ENCODE measurements at places on chromosomes 2 and 18.
A peak's percentile ranks its signal among the peaks of the same experiment; 100 is the strongest.

DNA sequence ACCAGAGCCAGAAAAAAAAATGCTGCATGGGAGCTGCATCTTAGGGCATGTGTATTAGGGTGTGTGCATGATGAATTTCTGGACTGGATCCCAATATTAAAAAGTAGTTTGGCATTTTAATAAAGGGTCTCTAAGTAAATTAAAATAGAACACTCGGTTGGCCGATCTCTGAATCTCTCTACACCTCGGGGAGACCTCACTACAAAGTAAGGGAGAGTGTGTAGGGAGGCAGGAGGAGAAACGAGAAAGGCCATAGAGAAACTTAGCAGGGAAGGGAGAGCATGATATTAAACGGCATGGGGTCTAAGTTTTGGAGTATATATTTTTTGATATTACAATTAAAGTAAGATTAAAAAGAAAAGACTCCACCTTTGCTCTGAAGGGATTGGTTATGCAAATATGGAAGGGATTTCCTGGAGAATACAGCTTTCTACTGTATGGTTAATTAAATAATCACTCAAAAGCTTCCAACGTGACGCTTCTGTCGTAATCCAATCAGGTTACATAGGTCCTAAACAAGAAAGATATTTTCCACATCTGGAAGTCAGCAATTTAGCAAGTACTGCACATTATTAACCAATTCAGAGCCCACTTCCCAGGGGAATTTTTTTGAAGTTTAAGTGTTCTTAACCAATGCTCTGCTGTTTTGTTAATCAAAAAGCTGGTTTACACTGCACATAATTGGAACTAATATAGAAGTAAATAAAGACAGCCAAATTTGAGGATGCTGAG is 1.0 kb upstream of the ZEB2 start:
- no peak for DNase-seq

DNA sequence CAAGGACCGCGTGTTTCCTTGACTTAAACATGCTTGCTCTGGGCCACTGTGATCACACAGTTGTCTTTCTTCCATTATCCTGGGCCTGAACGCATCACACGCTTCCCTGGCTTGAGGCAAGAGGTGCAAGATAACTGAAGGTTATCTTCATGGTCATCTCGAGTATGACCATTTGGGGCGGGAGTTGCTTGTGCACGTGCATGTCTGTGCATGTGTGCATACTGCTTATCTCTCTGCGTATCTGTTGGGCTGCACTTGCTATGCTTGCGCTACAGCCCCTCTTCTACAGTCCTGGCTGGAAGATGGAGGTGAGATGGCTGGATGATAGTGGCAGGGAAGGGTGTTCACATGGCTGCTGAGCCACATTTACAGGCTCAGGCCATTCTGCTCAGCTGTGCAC is 27.2 kb upstream of the EFR3B start:
- no peak for DNase-seq

- no peak for DNase-seq
Observed at GRCh38 chr2:28652217-28652616, 99.4 kb upstream of the PPP1CB start.

DNA sequence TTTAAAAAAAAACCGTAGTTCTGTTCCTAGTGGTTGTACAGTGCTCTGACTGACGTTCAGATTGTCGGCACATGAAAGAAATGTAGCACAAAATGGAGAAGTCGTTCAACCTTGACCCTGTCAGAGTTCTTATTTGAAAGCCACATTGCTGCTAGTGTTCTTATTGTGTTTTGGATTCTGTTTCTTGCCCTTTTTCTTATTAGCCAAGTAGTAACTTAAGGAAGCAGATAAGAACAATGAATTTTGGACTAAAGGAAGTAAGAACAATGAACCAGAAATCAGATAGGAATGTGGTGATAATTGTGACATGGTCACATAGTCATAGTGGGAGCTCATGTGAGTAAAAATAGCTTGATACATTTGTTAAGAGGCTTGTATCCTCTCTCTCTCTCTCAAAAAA is 45.9 kb downstream of the RPIA start:
- DNase-seq, result no peak

DNA sequence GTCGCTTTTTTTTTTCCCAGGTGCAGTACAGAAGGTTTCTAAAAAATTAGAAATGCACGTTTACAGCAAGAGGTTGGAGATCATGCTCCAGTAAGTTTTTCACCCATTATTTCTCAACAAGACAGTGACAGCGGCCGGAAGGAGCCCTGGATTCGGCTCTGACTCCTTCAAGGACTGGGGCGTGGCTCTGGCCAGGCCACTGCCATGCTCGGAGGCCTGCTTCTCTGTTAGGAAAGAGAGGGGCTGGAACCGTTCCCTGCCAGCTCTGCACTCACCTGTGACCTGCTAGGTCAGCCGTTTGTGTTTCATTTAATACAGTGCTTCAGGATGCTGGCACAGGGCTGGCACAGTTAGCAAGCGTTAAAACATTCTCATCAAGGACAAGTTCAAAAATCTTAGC is 6.7 kb upstream of the IAH1 start:
- DNase-seq, result no peak

- no peak for DNase-seq
Observed at GRCh38 chr18:37238282-37239108, 327.1 kb downstream of the CELF4 start.

DNA sequence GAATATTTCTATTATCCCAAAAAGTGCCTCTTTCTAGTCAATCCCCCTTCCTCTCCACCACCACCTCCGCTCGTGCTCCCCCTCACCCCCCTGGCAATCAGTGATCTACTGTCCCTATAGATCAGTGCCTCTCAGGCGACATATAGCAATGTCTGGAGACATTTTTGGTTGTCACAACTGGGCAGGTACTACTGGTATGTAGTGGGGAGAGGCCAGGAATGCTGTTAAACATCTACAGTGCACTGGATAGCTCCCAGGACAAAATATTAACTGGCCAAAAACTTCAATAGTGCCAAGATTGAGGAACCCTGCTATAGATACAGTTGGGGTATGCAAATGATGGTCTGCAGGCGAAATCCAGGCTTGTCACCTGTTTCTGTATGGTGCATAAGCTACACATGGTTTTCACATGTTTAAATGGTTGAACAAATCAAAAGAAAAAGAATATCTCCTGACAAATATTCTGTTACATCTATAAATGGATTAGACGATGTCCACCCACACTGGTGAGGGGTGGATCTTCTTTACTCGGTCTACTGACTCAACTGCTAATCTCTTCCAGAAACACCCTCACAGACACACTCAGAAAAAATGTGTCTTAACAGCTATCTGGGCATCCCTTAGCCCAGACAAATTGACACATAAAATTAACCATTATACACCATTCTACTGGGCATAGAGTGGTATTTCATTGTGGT is 25.5 kb downstream of the DPYSL5 start:
- no peak for DNase-seq

GRCh38 chr2:47402805-47403608 is at the start of gene MSH2:
MSH2 (plus strand) TSS chr2:47403156; CDS start chr2:47403192, 36 bp downstream.
- peak; percentile 85 for DNase-seq

DNA sequence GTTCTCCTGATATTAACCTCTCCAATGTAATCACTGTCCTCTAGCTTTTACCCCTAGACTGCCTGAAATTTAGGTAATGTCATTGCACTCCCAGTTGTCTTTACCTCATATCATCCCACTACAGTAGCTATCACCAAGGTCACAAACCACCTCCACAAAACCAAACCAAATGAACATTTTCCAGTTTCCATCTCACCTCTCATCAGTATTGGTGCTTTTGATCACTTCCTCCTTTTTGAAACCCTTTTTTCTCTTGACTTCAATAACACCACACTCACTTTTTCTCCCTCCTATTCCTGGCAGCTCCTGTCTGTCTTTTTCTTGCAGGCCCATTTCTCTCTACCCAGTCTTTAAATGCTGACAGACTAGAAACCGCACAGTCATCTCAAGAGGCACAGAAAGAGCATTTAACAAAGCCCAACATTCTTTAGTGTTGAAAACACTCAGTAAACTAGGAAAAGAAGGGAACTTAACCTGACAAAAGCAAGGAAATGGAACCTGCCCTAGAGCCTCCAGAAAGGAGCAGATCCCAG is 95.9 kb upstream of the SIX2 start:
- DNase-seq, result no peak

GRCh38 chr2:36394804-36395203 is 39.2 kb downstream of the CRIM1 start:
- no peak for DNase-seq

DNA sequence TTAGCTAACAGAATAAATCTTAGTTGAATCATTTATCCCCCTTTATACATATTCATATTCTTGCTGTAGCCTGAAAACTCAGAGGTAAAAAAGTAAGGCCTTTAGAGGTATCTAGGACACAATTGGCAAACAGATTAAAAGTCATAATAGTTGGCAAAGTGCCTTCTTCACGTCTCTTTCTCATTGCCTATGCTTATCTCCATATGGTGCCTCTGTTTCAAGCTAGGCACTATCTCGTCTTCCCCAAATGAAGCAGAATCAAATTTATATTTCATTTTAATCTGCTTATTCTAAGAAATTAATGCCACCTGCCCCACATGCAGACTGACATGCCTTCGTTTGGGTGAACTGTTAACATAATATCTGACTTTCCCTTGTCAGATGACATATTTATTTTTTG is 245.4 kb downstream of the CDH2 start:
- DNase-seq, result no peak

DNA sequence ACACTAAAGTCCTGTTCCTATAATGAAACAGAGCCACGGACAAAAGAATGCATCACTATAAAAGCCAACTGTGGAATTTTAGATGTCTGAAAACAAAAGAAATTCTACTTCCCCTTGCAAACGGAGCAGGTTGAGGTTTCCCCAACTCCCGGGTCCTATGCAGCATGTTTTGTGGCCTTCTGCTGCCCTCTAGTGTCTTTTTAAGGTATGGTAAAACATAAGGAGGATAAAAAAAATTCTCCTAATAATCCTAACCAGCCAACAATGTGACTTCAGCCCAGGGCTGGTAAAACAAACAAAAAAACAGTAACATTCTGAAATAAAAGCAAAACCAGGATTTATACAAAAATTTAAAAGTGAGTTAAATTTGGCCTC is 539.5 kb downstream of the NRXN1 start:
- no peak for DNase-seq

GRCh38 chr18:78994977-78995582 is 15.5 kb downstream of the SALL3 start:
- DNase-seq, result no peak

- DNase-seq, result no peak
Observed at GRCh38 chr18:2293109-2293839, 278.0 kb downstream of the METTL4 start.

- no peak for DNase-seq
Observed at GRCh38 chr2:145199042-145199441, 679.1 kb upstream of the ZEB2 start.

DNA sequence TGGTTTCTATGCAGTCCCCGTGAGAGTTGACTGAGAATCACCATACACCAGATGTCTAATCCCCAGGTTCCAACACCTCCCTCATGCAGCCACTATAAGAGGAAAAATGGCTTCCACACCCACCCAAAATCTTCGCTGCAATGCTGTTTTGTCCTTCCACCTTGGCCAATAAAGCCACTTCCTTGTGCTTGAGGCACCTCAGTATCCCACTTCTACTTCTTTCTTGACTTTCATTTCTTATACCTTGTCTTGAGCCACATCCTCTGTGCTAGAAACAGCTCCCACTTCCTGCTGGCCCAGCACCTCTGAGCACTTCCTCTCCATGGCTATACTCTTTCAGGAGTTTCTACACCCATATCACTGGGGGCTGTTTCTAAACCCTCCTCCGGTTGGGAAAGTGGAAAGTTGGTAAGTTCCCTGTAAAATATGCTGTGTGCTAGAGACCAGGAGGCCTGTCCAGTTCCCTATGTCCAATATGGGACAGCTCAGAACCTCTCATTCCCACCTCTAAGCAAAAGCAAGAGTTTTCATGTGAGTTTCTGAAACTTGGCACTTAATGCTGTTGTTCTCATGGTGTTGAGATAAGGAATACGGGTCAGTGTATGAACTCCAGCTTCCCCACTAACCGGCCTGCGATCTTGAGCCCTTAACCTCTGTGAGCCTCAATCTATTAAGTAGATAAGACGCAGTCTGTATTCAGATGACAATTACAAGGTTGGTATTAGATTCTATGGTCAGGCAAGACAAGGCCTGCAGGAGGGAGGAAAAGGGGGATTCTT is 209.1 kb upstream of the ID2 start:
- DNase-seq, result no peak

DNA sequence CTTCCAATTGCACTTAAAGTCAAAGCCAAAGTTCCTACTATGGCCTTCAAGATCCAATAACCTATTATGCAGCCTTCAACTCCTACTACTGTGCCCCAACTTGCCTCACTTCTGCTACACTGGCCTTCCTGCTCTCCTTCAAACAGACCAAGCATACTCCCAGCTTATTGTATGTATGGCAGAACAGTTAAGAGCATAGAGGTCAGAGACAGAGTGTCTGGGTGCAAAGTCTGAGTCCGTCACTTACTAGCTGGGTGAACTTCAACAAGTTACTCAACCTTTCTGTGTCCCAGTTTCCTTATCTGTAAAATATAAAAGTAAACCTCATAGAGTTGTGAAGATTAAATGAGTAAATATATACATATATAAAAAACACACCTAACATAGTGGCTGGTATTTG is 37.2 kb downstream of the YES1 start:
- DNase-seq, result no peak

GRCh38 chr2:1793001-1793867 is 48.9 kb upstream of the PXDN start:
- no peak for DNase-seq

DNA sequence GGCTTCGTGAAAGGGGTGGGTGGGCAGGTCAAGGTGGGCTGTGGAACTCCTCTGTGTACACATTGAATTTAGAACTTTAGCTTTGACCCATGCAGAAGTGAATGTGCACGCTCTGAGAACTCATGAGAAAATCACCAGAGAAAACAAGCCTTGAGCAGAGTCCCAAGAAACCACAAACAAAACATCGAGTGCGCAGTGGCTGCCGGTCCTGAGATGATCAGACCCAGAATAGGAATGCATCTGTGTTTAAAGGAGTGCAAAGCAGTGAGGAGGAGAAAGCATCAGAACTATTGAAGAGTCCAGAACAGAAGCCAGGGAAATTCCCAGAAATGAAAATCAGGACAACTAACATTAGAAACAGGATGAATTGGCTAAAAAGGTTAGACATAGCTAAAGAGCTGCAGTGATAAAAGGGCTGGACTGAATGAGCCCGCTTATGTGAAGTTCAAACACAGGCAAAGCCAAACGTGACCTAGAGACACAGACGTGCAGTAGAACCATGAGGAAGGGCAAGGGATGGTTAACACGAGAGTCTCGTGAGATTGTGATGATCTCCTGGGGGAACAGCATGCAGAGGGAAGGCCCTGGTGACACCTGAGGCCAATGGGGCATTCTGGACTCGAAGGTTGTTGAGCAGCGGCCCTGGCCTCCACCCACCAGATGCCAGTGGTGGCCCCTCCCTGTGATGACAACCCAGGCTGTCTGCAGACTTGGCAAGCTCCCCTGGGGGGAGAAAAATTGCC is 16.4 kb upstream of the TXNL4A start:
- no peak for DNase-seq
